ENCODE measurements at places on chromosomes 4 and X. TPM values are rescaled to one million over a fixed set of nuclear protein-coding genes. Genes with fewer than 3 reads are reported as not detected.

GRCh38 chr4:108393890-108394472, 225.2 kb upstream of the LEF1 start:
- ATAC-seq, result no peak

DNA sequence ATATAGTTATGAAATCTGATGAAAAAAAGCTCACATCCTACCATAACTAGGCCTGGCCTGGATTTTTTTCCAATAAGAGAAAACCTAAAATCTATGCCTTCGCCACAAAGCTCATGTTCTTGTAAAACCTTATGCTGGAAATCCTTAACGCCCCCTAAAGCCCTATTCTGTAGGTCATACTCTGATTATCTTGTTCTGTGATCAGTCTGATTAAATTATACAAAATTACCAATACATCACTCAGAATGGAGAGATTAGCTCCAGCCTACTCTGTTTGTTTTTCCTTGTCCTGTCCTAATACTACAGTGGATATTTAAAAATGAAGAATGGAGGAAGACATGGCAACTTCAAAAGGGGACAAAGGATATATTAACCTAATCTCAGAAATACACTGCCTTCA, 7.2 kb downstream of the ZNF827 start:
- no peak for ATAC-seq

DNA sequence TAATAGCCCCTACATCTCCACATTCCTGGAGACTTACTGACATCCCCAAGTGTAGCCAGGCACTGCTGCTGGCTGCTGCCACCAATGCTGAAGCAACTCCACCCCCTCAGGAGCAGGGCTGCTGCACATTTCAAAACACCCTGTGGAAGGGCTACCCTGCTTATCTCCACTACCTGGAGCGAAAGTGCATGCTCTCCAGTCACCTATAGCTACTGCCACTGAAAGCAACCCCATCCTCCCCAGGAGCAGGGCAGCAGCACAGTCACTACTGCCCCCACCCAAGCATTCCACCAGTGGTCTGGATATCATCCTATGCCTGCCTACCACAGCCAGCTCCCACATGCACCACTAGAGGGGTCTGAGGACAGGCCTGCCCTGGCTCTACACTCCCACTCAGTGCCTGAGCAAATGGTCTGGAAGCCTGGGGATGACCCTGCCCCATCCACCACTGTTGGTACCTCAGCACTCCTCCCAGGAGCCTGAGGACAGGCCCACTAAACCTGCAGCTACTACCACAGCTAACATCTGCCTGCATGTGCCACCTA, 55.3 kb downstream of the MANBA start:
- no peak for ATAC-seq

DNA sequence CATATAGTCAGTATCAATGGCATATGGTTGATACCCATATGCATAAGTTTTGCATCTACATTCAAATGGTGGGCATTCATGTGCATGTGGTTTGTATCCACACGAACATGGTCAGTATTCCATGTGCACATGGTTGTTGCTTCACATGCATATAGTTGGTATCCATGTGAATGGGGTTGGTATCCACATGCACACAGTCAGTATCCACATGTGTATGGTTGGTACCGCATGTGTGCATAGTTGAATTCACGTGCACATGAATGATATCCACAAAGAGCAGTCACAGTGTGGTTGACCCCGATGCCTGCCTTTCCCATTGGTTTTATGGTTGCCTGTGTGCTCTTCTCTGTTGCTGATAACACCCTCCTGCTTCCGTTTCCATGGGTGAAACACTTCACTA, 427.9 kb downstream of the STIM2 start:
- ATAC-seq, result no peak

DNA sequence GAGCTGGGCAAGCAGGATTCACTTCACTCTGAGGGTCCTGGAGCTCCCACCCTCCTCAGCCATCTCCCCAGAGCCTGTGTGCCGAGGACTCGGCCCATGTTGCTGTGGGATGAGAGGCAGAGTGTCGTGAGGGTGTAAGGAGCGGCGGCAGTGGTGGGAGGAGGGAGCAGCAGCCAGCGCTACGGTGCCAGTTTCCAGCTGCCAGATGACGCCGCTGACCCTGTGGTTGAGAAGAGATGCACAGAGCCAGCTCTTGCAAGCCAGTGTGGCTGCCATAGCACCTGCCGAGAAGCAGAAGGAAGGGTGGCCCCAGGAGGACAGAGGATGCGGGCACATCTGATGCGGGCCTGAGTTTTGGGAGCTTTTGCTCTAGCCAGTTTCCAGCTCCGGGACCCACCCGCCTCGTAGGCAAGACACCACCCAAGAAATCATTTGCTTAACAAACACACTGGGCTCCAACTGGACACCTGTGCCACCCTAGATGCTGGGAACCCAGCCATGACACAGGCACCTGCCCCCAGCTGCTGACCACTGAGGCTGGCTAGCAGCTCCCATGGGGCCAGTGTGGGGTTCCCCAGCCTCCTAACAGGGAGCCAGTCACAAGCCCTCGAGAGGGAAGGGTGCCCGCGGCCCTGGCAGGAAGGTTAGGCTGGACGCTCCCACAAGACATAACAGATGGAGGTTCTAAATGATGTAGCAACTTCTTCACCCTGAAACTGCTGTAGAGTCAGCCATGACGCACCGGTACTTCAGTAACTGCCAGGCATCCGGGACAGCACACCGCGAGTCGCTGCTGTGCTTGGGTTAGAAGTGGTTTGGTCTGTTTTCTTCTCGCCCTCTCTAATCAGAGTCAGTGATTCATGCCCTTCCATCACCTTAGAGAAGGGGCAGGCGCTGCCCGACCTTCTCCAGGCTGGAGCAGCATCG, 8.9 kb downstream of the MSANTD1 start:
- ATAC-seq, result no peak

GRCh38 chr4:174154215-174154854, 129.1 kb downstream of the FBXO8 start:
- ATAC-seq, result no peak

GRCh38 chrX:41711021-41711667, 12.8 kb upstream of the GPR82 start:
- ATAC-seq, result peak; percentile 39

DNA sequence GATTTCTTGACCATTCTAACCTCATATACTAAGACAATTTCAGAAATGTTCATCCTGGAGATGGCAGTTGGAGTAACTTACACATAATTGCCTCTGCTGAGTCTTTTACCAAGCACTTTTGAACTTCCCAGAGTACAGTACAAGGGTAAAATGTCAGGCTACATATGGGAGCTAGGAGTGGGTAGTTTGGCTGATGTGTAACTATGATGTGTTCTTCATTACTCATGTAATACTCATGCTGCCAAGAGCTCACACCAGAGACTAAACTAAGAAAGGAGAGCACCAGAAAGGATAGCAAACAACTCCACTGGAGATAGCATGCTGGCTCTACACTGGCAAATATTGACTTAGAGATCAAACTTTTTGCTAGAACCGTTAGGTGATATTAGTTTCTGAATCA, 194.0 kb downstream of the PDGFRA start:
- ATAC-seq, result peak; percentile 19

KIAA1210 gene
- total RNA-seq, result not detected

DRD5 gene
- total RNA-seq, result not detected
